RWPE1 (cell line): ENCODE measurements at places on chromosomes 16 and 17.

DNA sequence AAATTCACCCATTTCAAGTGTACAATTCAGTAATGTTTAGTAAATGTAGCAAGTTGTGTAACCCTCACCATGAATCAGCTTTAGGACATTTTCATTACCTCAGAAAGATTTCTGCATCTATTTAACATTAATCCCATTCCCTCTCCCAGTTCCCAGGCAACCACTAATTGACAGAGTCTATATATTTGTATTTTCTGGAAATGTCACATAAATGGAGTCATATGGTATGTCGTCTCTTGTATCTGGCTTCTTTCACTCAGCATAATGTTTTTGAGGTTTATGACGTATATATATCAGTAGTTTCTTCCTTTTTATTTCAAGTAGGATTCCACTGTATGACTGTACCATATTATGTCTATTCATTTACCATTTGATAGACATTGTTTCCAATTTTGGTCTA is 199.8 kb downstream of the CYB561 start:
- DNase-seq, result no peak

GRCh38 chr17:6913608-6914443 is 82.0 kb upstream of the ALOX12 start:
- DNase-seq, result peak; percentile 70

- no peak for DNase-seq
Observed at GRCh38 chr16:26196310-26196709, 504.6 kb downstream of the HS3ST4 start.

GRCh38 chr17:79728908-79729471 is 1.8 kb upstream of the ENPP7 start:
- DNase-seq, result no peak

DNA sequence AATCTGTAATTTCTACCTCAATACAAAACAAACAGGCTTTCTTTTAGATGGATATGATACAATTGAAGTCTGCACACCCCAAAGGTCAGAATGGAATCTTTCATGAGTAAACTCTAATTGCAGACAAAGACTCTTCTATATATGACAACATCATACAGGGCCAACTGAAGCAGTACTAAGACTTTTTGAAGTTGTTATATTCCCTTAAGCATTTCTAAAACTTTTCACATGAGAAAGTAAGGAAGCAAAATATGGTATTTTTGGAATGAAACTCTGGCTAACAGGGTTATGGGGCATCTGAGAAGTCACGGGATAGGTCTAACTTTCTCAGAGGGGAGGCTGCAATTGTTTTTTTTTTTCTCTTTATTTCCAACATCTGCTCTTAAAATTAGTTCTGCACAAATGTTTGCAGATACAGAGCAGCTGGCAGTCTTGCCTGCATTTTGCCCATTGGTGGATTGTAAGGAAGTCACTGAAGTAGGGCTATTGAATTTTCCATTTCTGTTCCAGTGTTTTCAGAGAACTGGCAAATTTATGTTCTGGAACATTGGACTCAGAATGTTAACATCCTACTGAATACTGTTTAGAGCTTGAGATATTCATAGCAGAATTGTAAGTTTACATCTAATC is 59.1 kb downstream of the SSH2 start:
- DNase-seq, result no peak

- no peak for DNase-seq
Observed at GRCh38 chr16:48382131-48382530, 3.1 kb downstream of the SIAH1 start.

GRCh38 chr16:89410794-89411309 is 79.5 kb downstream of the ANKRD11 start:
- peak; percentile 29 for DNase-seq
